Neural progenitor cell (in vitro differentiated cells): ENCODE measurements at places on chromosomes 3 and 15.

DNA sequence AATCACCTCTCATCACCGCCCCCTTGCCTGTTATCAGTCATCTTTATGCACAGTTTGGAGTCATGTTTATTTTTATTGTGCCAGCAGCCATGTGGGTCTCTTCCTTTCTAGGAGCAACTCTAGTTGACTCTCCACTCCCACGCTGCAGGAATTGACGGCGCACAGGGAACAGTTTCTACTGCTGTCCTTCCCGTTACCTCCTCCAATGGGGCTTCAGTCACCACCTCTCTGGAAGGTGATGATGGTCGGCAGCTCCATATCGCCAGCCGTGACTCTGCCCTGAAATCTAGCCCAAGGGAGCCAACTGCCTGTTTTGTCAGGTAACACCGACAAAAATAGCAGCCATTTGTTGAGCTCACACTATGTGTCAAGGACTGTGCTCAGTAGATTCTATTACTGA is 35.6 kb upstream of the FAM107A start:
- H3K4me3 ChIP-seq, result no peak overlapping the region
- DNase-seq, result no peak
- H3K27ac ChIP-seq, result no peak overlapping the region
- no peaks in the 10 kb centered on the region for H3K36me3 ChIP-seq
- no peaks in the 10 kb centered on the region for H3K27me3 ChIP-seq

DNA sequence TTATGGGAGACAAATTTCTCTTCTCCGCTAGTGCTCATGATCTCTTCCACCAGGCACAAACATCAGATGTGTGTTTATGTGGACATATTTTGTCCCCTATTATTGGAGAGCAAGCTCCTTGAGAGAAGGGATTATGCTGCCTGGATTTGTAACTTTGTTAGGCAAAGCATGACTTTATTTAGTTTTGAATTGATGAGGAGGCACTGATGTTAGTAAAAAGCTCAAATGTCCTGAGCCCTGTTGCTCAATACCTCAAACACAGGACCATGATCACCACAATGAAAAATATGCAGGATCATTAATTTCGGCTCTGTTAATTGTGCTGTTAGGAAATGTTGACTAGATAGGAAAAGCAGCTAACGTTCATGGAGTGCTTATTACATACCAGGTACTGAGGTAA is 29.1 kb downstream of the SCG5 start:
- H3K27me3 ChIP-seq, result no peaks in the 10 kb centered on the region
- no peak overlapping the region for H3K27ac ChIP-seq
- H3K4me1 ChIP-seq, result peaks cover 18% of the 10 kb centered on the region
- H3K36me3 ChIP-seq, result no peaks in the 10 kb centered on the region

DNA sequence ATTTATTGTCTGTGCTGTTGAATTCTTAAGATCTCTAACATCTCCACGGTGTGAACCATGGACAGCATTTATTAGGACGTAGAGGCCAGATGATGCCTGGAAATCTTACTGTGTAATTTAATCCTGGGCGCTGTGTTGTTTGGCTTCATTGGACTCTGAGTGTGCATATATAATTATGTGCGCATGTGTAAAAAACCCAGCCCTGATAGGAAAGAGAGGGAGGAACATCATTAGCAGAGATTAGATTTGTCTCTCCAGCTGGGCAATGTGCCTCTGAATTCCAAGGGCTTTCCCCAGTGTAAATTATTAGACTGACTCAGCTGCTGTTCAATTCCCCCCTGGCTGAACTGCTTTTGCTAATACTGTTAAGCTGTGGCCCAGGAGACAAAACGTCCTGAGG is 39.6 kb downstream of the MAP3K13 start:
- H3K4me1 ChIP-seq, result no peaks in the 10 kb centered on the region
- H3K27me3 ChIP-seq, result no peaks in the 10 kb centered on the region
- no peak overlapping the region for H3K4me3 ChIP-seq
- no peaks in the 10 kb centered on the region for H3K36me3 ChIP-seq
- no peak overlapping the region for H3K27ac ChIP-seq

GRCh38 chr3:133734305-133734704 is 11.9 kb upstream of the TF start:
- H3K27ac ChIP-seq, result no peak overlapping the region
- no peak overlapping the region for H3K4me3 ChIP-seq
- no peaks in the 10 kb centered on the region for H3K27me3 ChIP-seq
- no peaks in the 10 kb centered on the region for H3K4me1 ChIP-seq
- no peak for DNase-seq
- no peaks in the 10 kb centered on the region for H3K36me3 ChIP-seq

GRCh38 chr15:99158626-99159412 is 53.9 kb downstream of the SYNM start:
- peaks cover 16% of the 10 kb centered on the region for H3K4me1 ChIP-seq
- DNase-seq, result no peak
- no peak overlapping the region for H3K27ac ChIP-seq
- no peak overlapping the region for H3K4me3 ChIP-seq
- H3K27me3 ChIP-seq, result no peaks in the 10 kb centered on the region

DNA sequence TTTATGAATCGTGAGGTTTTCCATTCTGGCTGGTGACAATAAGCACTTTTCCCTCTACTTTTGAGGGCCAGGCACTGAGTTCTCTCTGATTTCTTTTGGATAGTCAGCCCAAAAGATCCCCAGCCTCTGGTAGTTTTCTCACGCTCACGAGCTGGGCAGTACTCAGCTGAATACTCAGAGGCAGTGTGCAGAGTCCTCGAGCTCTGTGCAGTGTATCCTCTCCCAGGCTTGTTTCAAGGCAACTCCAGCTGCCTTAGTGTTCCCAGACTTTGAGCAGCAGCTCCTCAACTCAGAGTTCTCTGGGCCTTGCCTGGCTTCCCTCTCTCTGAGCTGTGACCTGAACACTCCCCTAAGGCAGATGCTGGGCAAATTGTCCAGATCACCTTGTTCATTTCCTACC is 59.1 kb upstream of the IQSEC1 start:
- no peaks in the 10 kb centered on the region for H3K27me3 ChIP-seq
- no peaks in the 10 kb centered on the region for H3K36me3 ChIP-seq
- no peak overlapping the region for H3K4me3 ChIP-seq
- no peak for DNase-seq
- no peaks in the 10 kb centered on the region for H3K4me1 ChIP-seq

GRCh38 chr3:126620738-126621137 is 34.2 kb downstream of the TXNRD3 start:
- no peaks in the 10 kb centered on the region for H3K27me3 ChIP-seq
- H3K4me1 ChIP-seq, result no peaks in the 10 kb centered on the region
- H3K27ac ChIP-seq, result no peak overlapping the region

- peak; percentile 63 for DNase-seq
- no peak overlapping the region for H3K4me3 ChIP-seq
- H3K27me3 ChIP-seq, result peaks cover 99% of the 10 kb centered on the region
- H3K36me3 ChIP-seq, result no peaks in the 10 kb centered on the region
- H3K4me1 ChIP-seq, result peaks cover 21% of the 10 kb centered on the region
- H3K27ac ChIP-seq, result no peak overlapping the region
These were observed 2.3 kb downstream of the ANXA2 start for GRCh38 chr15:60395276-60396011.

GRCh38 chr3:30775040-30775439 is 119.4 kb downstream of the GADL1 start:
- no peaks in the 10 kb centered on the region for H3K4me1 ChIP-seq
- H3K27me3 ChIP-seq, result no peaks in the 10 kb centered on the region
- no peak overlapping the region for H3K4me3 ChIP-seq
- no peak for DNase-seq

GRCh38 chr3:27449530-27450150 is 34.5 kb downstream of the SLC4A7 start:
- no peaks in the 10 kb centered on the region for H3K27me3 ChIP-seq
- no peak overlapping the region for H3K4me3 ChIP-seq
- H3K4me1 ChIP-seq, result no peaks in the 10 kb centered on the region

GRCh38 chr3:29850641-29851040 is 569.8 kb downstream of the RBMS3 start:
- DNase-seq, result peak; percentile 23
- no peak overlapping the region for H3K27ac ChIP-seq
- H3K4me1 ChIP-seq, result peaks cover 10% of the 10 kb centered on the region
- H3K4me3 ChIP-seq, result no peak overlapping the region
- no peaks in the 10 kb centered on the region for H3K36me3 ChIP-seq
- H3K27me3 ChIP-seq, result no peaks in the 10 kb centered on the region
